Cortex of kidney (tissue), 1 donor: ENCODE measurements at places on chromosomes 4 and X.

- no peak for DNase-seq
Observed at GRCh38 chrX:70336767-70337166, 46.9 kb downstream of the KIF4A start.

- no peak for DNase-seq
Observed at GRCh38 chr4:74873545-74874301, 59.2 kb upstream of the PARM1 start.

GRCh38 chr4:68997040-68997439 is 45.4 kb upstream of the UGT2A3 start:
- no peak for DNase-seq

DNA sequence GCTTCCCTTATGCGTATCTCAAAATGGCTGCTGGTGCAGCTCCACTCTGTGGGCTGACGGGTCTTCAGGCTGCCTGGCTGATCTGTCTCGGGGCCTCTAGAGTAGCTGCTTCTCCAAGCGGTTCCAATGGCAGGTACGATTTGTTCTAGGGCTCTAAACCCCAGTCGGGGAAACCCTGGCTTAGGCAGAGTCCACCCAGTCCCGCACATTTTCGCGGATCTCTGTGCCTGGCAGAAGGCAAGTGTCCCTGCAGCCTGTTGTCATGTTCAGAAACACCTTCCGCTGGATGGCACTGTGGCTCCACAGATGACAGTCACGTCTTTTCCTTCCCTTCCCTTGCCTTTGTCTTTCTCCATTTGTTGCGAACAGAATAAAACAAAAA is 54.4 kb downstream of the NBDY start:
- no peak for DNase-seq

DNA sequence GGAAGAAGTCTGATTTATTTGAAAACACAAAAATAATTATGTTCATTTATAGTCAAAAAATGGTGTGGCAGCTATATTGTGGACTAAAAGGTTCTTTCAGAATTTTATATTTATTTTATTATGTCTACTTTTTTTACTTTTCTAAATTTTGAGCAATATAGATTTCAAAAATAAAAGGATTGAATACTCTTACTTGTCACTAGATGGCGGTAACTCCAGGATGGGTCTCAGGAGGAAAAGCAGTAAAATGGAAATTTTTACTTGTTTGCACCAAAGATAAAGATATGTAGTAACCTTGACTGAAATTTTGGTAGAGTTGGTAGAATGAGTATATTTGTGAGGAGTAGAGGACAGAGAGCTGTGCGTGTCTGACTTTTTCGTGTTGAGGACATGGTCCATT is 14.5 kb upstream of the DACH2 start:
- no peak for DNase-seq

DNA sequence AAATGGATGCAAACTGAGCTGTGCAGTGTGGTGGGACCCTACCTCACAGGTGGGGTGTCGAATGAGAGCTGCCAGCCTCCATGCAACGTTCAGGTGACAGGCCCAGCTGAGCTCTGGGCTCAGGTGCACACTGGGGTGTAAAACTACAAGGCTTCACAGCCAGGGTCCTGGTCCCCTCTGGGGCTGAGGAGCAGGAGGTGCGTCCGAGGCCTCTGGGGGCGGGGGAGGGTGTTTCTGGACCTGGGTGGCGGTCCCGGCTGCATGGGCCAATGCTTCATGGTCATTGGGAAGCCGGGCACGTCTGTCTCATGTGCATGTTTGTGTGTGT is 26.5 kb upstream of the SORCS2 start:
- no peak for DNase-seq

GRCh38 chrX:7330971-7331746 is 183.2 kb upstream of the PUDP start:
- no peak for DNase-seq
